Activated T-cell treated with anti-CD3 and anti-CD28 coated beads for 48 hours (primary cell): ENCODE measurements at places on chromosomes 2 and 18.

GRCh38 chr2:105841551-105841950 lies 96.8 kb downstream of the NCK2 start:
- no peak for DNase-seq

DNA sequence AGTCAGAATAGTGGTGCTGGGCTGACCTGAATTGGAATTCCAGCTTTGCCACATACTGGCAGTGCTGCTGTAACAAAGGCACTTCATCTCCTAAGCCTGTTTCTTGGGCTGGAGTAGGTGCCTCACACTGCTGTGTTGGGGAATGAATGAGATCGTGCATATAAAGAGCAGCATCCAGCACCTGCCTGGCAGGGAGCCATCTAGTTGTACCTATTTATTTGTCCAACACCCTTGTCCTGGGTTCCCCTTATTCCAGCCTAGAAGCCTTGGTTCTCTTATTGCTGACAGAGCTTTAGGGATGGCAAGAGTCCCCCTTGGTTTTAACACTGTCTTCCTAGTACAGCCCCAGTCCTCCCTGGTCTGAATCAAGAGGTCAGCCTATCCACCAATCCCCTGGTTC lies 275.3 kb upstream of the RAB12 start:
- no peak for DNase-seq

DNA sequence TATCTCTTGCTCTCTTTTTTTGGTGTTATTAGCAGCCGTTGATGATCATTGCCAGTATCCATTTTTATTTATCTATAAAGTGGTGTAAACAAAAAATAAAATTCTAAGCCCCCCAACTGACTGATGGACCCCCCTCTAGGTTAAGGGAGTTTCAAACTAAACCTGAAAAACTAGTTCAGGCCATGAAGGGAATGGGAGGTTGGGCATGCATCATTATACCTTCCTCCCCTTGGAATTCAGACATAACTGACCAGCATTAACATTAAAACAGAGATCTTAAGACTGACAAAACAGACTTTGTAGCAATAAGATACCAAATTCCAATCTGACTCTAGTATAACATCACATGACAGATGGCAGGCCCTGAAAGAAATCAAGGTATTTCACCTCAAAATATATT lies 20.2 kb downstream of the RALBP1 start:
- DNase-seq, result no peak

GRCh38 chr2:234863043-234863934 lies 88.5 kb upstream of the SH3BP4 start:
- DNase-seq, result no peak

DNA sequence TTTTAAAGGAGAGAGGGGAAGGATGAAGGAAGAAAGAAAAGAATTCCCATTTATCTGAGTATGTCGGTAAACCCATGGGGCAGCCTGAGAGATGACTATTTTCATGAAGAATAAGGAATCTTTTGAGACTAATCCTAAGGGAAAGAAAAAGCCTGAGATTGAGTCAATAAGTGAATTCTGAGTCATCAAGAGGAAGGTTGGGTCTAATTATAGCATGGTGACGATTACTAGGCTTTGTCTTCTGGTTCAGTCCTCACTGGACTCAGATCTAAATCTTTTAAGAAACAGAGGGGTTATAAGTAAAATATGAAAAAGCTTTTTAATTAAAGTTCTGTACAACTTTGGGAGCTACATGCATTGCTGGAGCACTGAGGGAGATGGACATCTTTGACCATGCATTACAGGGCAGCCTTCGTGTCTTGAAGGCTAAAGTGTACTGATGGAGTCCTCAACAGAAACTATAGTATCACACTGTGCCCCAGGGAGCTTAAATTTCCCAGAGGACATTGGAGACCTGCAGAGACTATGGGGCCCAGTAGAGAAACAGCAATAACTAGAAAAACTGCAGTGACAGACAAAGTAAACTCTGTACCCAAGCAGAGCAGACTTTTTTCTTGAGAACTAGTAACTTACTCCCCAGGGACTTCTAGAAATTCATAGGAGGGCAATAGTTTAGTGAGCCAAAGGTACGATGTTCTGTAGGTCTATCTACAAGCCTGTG lies 260.9 kb downstream of the RAD51AP2 start:
- no peak for DNase-seq

- no peak for DNase-seq
Observed at GRCh38 chr2:65227020-65227455, 593 bp upstream of the ACTR2 start.

GRCh38 chr2:61898810-61899209 lies 6.7 kb upstream of the COMMD1 start:
- DNase-seq, result no peak

GRCh38 chr2:239402666-239403065 lies 1.8 kb upstream of the HDAC4 start:
- no peak for DNase-seq

- no peak for DNase-seq
Observed at GRCh38 chr2:29106980-29107388, 8.2 kb upstream of the CLIP4 start.

DNA sequence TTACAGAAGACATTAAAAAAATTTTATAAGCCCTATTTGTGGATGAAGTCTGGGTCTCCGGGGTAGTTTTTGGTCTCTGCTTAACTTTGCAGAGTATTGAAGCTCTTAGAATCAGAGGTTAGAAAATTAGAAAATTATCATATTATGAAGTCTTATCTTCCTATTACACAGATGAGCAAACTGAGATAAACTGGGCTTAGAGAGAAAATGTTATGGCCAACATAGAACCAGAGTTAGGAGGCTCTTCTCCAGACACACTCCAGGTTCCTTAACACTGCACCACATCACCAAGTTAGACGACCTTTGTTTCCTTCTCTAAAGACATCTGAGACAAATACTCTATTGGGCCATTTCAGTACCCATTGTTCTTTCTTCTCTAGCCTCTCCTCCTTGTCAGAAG lies 36.7 kb upstream of the NEB start:
- no peak for DNase-seq

DNA sequence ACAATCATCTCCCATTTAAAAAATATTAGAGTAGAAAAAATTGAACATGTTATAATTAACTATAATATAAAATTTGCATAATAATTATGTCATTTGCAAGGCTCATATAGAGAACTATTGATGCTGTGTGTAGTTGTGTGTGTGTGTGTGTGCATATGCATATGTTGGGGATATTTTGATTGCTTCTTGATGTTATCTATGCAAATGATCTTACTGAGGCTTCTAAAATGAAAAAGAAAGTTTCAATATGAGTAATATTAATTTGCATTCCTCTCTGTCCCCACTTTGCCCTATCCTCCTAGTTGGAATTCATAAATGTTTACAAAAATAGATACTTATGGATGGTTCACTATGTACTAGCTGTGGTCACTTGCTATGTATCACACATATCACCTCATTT lies 523.3 kb downstream of the TRIB2 start:
- no peak for DNase-seq

- DNase-seq, result no peak
Observed at GRCh38 chr18:25350489-25351251, 1.3 kb downstream of the ZNF521 start.

- DNase-seq, result peak; percentile 55
Observed at GRCh38 chr18:44758861-44759631, 78.4 kb downstream of the SETBP1 start.
